ENCODE measurements at places on chromosomes 12 and 14. TPM values are rescaled to one million over a fixed set of nuclear protein-coding genes. Genes with fewer than 3 reads are reported as not detected.

The ZFYVE1 gene
- 7.5 TPM for polyA plus RNA-seq

The MYL2 gene
- 0.88 TPM for polyA plus RNA-seq

The CIDEB gene
- 19.2 TPM for polyA plus RNA-seq

The SIX4 gene
- polyA plus RNA-seq: not detected

The TNFAIP2 gene
- not detected for polyA plus RNA-seq

The KLHL33 gene
- polyA plus RNA-seq: 0.10 TPM

The LRP10 gene
- 113 TPM for polyA plus RNA-seq

The PLEKHH1 gene
- not detected for polyA plus RNA-seq

The ISCA2 gene
- polyA plus RNA-seq: 71.8 TPM

The KCNC2 gene
- polyA plus RNA-seq: not detected

The TAS2R31 gene
- not detected for polyA plus RNA-seq

The EPS8 gene
- polyA plus RNA-seq: 1.6 TPM

The KRT79 gene
- polyA plus RNA-seq: not detected

The SSTR1 gene
- not detected for polyA plus RNA-seq

The KRT2 gene
- polyA plus RNA-seq: not detected

The IL22 gene
- polyA plus RNA-seq: not detected

The SLC8A3 gene
- not detected for polyA plus RNA-seq

The EXOC3L4 gene
- not detected for polyA plus RNA-seq

The KDM5A gene
- 63.7 TPM for polyA plus RNA-seq

The SYT1 gene
- 1.6 TPM for polyA plus RNA-seq

The CD163L1 gene
- polyA plus RNA-seq: not detected

The PZP gene
- polyA plus RNA-seq: not detected

The OR6J1 gene
- polyA plus RNA-seq: not detected

The PPFIA2 gene
- not detected for polyA plus RNA-seq

The HOXC11 gene
- polyA plus RNA-seq: not detected

The MGST1 gene
- not detected for polyA plus RNA-seq

The TEAD4 gene
- not detected for polyA plus RNA-seq

The SYCP3 gene
- 0.33 TPM for polyA plus RNA-seq

The CMTM5 gene
- 0.80 TPM for polyA plus RNA-seq

The GSKIP gene
- polyA plus RNA-seq: 23.7 TPM

The KCNJ8 gene
- polyA plus RNA-seq: not detected

The CLECL1 gene
- 168 TPM for polyA plus RNA-seq

The AMHR2 gene
- polyA plus RNA-seq: not detected

The DPPA3 gene
- polyA plus RNA-seq: not detected

The LRP6 gene
- polyA plus RNA-seq: not detected

The GPR162 gene
- not detected for polyA plus RNA-seq

The NAV3 gene
- 0.11 TPM for polyA plus RNA-seq

The MSRB3 gene
- polyA plus RNA-seq: not detected

The OLR1 gene
- polyA plus RNA-seq: not detected

The SERPINA10 gene
- polyA plus RNA-seq: not detected

The TMTC1 gene
- not detected for polyA plus RNA-seq

The FAM186B gene
- polyA plus RNA-seq: 0.16 TPM

The KRT83 gene
- not detected for polyA plus RNA-seq

The RNASE7 gene
- polyA plus RNA-seq: not detected

The WIF1 gene
- not detected for polyA plus RNA-seq

The LPAR5 gene
- polyA plus RNA-seq: 63.6 TPM

The SIX6 gene
- polyA plus RNA-seq: not detected

The ADAMTS20 gene
- polyA plus RNA-seq: not detected
